ENCODE measurements at places on chromosomes 5 and 9. TPM values are rescaled to one million over a fixed set of nuclear protein-coding genes. Genes with fewer than 3 reads are reported as not detected.

The PKN3 gene
- 5.9 TPM for total RNA-seq

The IFNA13 gene
- not detected for total RNA-seq

The PCDHGB4 gene
- total RNA-seq: 5.5 TPM

The DROSHA gene
- 39.0 TPM for total RNA-seq

The SMIM27 gene
- total RNA-seq: 11.5 TPM

The BARHL1 gene
- total RNA-seq: not detected

The LCP2 gene
- not detected for total RNA-seq

The AIF1L gene
- total RNA-seq: 4.2 TPM

The RNF20 gene
- 32.1 TPM for total RNA-seq

Measured in NCI-H460 (cell line).